Upper lobe of right lung (tissue), 1 donor: ENCODE measurements at places on chromosomes 2 and 18. TPM values are rescaled to one million over a fixed set of nuclear protein-coding genes. Genes with fewer than 3 reads are reported as not detected.
A peak's percentile ranks its signal among the peaks of the same experiment; 100 is the strongest.

DNA sequence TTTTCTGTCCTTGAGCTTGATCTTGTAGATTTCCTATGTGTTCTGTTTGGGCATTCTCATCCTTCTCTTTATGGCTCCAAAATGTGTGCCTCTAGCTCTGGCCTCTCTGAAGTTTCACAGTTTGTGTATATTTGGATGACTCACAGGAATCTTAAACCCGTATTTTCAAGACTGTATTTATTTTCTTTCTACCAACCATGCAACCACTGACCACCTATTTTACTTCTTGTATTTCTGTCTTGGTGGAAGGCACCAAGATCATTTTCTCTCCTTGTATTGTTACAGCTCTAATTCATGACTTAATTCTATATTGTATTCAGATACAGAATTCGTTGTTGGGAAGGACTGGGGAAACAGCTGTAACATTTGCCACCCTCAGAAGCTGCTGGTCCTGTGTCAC is 39.5 kb downstream of the ACSL3 start:
- peaks cover 6% of the 10 kb centered on the region for H3K36me3 ChIP-seq
- no peaks in the 10 kb centered on the region for H3K27me3 ChIP-seq
- peaks cover 19% of the 10 kb centered on the region for H3K4me1 ChIP-seq
- H3K27ac ChIP-seq, result no peak overlapping the region
- DNase-seq, result no peak
- no peak overlapping the region for H3K4me3 ChIP-seq

The RAX gene
- not detected for total RNA-seq

GRCh38 chr18:62486290-62486964 is 36.4 kb upstream of the ZCCHC2 start:
- no peak overlapping the region for H3K4me3 ChIP-seq
- no peaks in the 10 kb centered on the region for H3K4me1 ChIP-seq
- no peaks in the 10 kb centered on the region for H3K36me3 ChIP-seq
- H3K27ac ChIP-seq, result no peak overlapping the region
- H3K27me3 ChIP-seq, result no peaks in the 10 kb centered on the region
- no peak for DNase-seq

- no peak for DNase-seq
- no peak overlapping the region for H3K27ac ChIP-seq
- no peaks in the 10 kb centered on the region for H3K27me3 ChIP-seq
These were observed 33.1 kb downstream of the FAM171B start for GRCh38 chr2:186726938-186727337.

DNA sequence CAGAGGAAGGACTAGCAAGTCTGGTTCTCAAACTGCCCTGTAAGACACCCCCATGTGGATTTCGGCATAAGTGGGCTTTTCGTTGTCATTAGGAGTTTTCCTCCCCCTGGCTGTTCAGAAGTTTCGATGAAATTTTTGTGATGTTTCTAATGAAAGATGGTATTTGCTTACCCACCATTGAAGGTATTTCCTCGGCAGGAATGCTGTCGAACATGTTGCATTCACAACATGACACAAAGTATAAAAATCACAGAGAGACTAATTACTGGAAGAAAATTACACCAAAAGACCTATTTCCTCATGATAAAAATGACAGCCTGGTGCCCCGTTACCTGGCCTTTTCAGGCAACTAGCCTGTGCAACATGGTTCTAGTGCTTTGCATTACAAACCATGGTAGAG is 144.9 kb downstream of the TXNL1 start:
- no peaks in the 10 kb centered on the region for H3K27me3 ChIP-seq
- H3K27ac ChIP-seq, result no peak overlapping the region
- H3K4me3 ChIP-seq, result no peak overlapping the region
- H3K4me1 ChIP-seq, result no peaks in the 10 kb centered on the region
- H3K36me3 ChIP-seq, result no peaks in the 10 kb centered on the region

DNA sequence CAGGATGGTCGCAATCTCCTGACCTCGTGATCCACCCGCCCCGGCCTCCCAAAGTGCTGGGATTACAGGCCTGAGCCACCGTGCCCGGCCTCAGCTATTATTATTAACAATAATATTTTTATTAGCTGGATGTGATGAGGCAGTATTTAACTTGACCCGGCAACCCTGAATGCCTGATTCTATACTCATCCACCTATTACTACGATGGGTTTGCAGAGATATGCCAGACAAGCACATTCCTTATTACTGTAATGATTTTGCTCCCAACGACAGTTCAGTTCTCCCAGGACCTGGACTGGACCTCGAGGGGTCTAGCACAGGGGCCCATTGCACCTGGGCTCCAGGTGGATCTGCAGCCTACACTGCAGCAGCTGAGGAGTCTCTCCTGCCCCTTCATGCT is 32.6 kb downstream of the BMP10 start:
- DNase-seq, result no peak
- no peak overlapping the region for H3K4me3 ChIP-seq
- H3K27ac ChIP-seq, result no peak overlapping the region
- H3K27me3 ChIP-seq, result no peaks in the 10 kb centered on the region

- DNase-seq, result no peak
- H3K4me1 ChIP-seq, result no peaks in the 10 kb centered on the region
- no peaks in the 10 kb centered on the region for H3K36me3 ChIP-seq
- H3K27me3 ChIP-seq, result no peaks in the 10 kb centered on the region
- H3K27ac ChIP-seq, result no peak overlapping the region
These were observed 790.9 kb downstream of the CNTNAP5 start for GRCh38 chr2:124816007-124816406.

The DPP4 gene
- 30.7 TPM for total RNA-seq

DNA sequence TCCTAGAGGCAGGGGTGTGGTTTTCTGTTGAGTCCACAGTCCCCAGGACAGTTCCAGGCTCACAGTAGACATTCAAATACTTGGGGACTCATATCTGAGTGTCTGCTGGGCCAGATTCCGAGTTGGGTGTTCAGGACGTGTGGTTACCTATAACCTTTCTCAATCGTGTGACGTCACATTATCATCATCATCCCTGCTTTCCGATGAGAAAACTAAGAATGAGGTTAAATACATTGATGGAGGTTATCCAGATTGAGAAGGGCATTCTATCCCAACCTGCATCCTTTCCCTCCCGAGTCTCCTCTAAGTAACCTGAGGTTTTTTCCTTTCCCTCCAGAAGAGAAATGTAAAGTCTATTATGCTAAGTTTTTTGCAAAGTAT is 204.6 kb downstream of the MGAT5 start:
- no peak overlapping the region for H3K4me3 ChIP-seq
- no peaks in the 10 kb centered on the region for H3K36me3 ChIP-seq
- DNase-seq, result no peak
- no peaks in the 10 kb centered on the region for H3K4me1 ChIP-seq
- H3K27me3 ChIP-seq, result no peaks in the 10 kb centered on the region
- H3K27ac ChIP-seq, result no peak overlapping the region

DNA sequence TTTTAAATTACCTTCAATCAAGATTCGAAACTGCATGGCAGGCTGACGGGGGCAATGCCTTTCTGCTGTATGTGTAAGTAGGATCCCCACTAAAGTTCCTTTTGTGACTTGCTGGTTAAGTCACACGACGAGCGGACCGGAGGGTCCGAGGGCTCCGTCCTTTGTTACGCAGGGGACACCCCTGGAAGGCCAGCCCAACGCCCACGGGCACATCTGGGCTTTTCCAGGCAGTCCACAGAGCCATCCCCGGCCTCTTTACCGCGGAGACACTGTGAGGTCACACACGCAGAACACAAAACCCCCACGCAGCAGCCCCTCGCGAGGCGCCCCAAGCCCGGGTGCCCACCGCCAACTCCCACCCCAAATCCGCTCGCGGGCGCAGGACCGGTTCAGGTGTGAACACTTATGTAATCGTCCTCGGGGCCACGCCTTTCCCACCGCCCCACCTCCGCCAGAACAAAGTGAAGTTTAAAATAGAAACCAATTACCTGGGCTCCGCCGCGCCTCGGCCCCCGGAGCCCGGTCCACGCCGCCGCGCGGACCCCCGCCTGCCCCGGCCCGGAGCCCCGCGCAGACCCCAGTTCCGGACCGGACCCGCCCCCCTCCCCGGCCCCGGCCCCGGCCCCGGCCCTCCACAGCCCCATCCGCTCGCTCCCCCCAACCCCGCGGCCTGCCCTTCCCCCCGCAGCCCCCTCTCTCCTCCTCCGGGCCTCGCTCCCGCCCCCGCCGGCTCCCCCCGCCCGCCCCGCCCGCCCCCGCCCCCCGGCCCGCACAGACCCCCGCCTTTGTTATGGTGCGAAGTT is 4.2 kb downstream of the ZNF516 start:
- H3K36me3 ChIP-seq, result no peaks in the 10 kb centered on the region
- H3K27ac ChIP-seq, result peak overlapping the region; percentile 65
- H3K27me3 ChIP-seq, result no peaks in the 10 kb centered on the region
- no peaks in the 10 kb centered on the region for H3K4me1 ChIP-seq
- H3K4me3 ChIP-seq, result peak overlapping the region; percentile 84

The DYSF gene
- 37.7 TPM for total RNA-seq

GRCh38 chr2:159285929-159286708 is at the start of gene WDSUB1:
Gene WDSUB1, minus strand, starts transcription at chr2:159286703. Its CDS starts 3,634 bp downstream, at chr2:159283069.
- no peaks in the 10 kb centered on the region for H3K27me3 ChIP-seq
- peak within 1 kb of the TSS; percentile 93 for H3K27ac ChIP-seq
- no peaks in the 10 kb centered on the region for H3K4me1 ChIP-seq
- peak within 1 kb of the TSS; percentile 93 for H3K4me3 ChIP-seq
- no peaks in the 10 kb centered on the region for H3K36me3 ChIP-seq

DNA sequence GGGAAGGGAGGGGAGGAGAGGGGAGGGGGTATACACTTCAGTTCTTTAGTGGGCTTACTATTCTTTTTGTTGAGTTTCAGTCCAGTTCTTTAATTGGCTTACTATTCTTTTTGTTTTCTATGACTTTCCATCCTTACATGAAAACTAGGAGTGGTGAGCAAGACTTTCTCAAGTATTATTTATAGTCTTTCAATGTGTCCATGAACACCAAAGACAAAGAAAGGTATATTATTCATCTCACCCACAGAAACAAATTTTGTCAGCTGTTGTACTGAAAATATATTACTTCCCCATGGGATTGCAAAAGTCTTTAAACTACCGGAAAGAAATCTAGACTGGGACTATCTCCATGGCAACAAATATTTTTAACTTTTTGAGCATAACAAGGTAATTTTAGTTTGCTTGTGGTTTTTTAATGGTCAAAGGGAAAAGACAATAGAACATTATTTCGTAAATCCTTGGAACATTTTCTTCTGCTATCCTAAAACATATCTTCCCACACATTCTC is 17.6 kb downstream of the ADAM17 start:
- no peak for DNase-seq
- peaks cover 6% of the 10 kb centered on the region for H3K4me1 ChIP-seq
- peaks cover 46% of the 10 kb centered on the region for H3K36me3 ChIP-seq

- no peak overlapping the region for H3K27ac ChIP-seq
- peaks cover 42% of the 10 kb centered on the region for H3K4me1 ChIP-seq
- H3K36me3 ChIP-seq, result no peaks in the 10 kb centered on the region
- H3K27me3 ChIP-seq, result peaks cover 66% of the 10 kb centered on the region
- DNase-seq, result peak; percentile 63
These were observed 2.0 kb upstream of the CYP26B1 start for GRCh38 chr2:72149556-72150156.

The CFAP65 gene
- not detected for total RNA-seq

DNA sequence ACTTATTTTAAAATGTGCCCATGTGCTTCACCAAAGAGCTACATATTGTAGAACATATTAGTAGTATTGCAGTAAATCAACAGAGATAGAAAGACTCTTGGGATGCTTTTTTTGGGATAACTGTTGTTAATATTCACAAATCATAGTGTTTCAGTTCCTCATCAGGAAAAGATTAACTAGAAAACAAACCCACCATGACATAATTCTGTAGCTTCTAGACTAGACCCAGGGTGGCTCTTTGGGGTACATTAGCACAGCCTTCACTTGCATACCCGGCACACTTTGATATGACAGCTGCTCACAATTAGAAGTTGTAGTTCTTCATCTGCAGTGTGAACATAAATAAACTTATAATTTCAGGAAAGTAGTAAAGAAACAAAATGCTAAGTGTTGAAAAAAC is 154.2 kb downstream of the ATP9B start:
- no peak for DNase-seq
- no peak overlapping the region for H3K4me3 ChIP-seq
- H3K27me3 ChIP-seq, result no peaks in the 10 kb centered on the region
- H3K36me3 ChIP-seq, result peaks cover 9% of the 10 kb centered on the region
- no peaks in the 10 kb centered on the region for H3K4me1 ChIP-seq

DNA sequence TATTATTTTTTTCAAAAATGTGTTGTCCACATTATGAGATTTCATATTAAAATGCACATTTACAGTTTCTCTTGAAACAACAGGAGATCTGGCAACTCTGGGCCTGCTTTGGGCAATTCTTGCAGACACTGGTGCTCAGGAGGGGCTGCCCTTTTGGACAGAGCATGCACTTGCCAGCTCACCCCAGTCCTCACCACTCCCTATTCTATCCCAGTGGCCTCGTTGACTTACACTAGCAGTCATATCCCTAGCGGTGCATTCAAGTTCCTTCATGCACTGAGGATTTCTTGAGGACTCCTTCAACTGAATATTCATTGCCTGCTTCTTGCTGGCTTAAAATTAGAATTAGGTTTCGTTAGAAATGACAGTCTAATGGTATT is 87.9 kb upstream of the FHL2 start:
- H3K27me3 ChIP-seq, result no peaks in the 10 kb centered on the region
- H3K36me3 ChIP-seq, result no peaks in the 10 kb centered on the region
- no peaks in the 10 kb centered on the region for H3K4me1 ChIP-seq
- no peak overlapping the region for H3K27ac ChIP-seq

The ANKRD53 gene
- 0.38 TPM for total RNA-seq

GRCh38 chr2:206641226-206641625 is 1.1 kb upstream of the FAM237A start:
- H3K27ac ChIP-seq, result no peak overlapping the region
- no peaks in the 10 kb centered on the region for H3K36me3 ChIP-seq
- peaks cover 36% of the 10 kb centered on the region for H3K27me3 ChIP-seq

DNA sequence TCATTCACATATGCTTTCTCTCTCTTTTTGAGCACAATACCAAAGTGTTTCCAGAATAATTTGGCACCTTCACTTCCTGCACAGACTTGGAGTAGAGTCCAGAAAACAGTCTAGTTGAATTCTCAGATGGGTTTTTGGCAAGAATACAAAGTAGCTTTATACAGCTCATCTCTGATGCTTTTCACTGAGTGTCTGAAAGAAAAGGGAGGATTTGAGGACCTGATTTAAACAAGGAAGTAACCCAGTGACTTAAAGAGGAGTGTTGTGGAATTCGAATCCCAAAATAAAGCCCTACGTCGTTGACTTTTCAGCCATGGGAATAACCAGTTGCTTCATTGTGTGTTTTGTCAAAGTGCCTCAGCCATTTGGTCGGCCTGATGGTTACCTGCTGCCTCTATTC is 31.8 kb downstream of the METAP1D start:
- no peak for DNase-seq
- no peaks in the 10 kb centered on the region for H3K27me3 ChIP-seq
- H3K36me3 ChIP-seq, result no peaks in the 10 kb centered on the region
- H3K4me3 ChIP-seq, result no peak overlapping the region
- no peaks in the 10 kb centered on the region for H3K4me1 ChIP-seq
